ENCODE measurements at places on chromosomes 7 and 10.

- no peak for DNase-seq
- no peak overlapping the region for H3K27ac ChIP-seq
- H3K4me1 ChIP-seq: no peaks in the 10 kb centered on the region
Observed at GRCh38 chr10:84185526-84186175, 8.7 kb upstream of the CDHR1 start.

DNA sequence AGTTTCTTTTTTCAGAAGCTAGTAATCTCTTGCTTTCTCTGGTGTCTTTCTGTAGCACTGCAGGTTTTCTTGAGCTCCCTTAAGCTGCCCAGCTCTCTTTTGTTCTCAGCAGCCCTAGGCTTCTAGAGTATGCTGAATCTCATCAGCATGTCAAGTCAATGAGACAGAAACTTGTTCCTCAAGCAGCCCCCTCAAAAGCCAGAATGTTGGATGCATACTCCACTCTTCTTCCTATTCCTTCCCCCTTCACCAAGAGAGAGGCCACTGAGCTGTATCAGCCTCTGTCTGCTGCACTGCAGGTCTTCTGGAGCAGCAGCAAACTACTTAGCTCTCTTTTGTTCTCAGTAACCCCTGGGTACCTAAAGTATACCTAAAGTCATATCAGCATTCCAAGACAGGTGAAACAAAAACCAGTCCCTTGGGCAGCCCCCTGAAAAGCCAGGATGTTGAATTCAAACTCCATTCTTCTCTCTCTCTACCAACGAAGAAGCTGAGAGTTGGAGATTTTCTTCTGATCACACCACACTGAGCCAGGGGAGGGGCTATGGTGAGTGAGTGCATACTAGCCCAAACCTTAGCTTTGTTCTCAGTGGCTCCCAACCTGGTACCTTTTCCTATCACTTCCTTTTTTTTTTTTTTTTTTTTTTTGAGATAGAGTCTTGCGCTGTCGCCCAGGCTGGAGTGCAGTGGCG lies 73.3 kb upstream of the WAC start:
- no peaks in the 10 kb centered on the region for H3K27me3 ChIP-seq
- H3K4me3 ChIP-seq: no peak overlapping the region
- no peaks in the 10 kb centered on the region for H3K36me3 ChIP-seq

DNA sequence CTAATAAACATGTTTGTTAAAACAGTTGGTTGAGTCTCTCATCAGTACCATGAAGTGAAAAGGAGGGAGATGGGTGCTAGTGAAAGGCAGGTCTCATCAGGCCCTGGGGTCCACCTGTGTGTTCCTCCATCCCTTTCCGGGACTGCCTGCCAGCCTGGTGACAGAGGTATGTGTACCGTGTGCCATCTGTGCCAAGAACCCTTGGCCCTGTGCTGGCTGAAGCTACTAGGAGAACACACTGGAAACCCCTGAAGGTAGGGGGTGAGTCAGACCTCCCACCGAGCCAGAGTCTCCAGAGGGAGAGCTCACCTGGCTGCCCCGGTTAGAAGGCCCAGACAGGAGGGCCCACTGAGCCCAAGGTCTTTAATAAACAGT lies 2.3 kb downstream of the DDIT4 start:
- H3K4me3 ChIP-seq: peak overlapping the region; percentile 80
- H3K36me3 ChIP-seq: peaks cover 32% of the 10 kb centered on the region
- DNase-seq: peak; percentile 86
- H3K27me3 ChIP-seq: no peaks in the 10 kb centered on the region
- peak overlapping the region; percentile 99 for H3K27ac ChIP-seq

DNA sequence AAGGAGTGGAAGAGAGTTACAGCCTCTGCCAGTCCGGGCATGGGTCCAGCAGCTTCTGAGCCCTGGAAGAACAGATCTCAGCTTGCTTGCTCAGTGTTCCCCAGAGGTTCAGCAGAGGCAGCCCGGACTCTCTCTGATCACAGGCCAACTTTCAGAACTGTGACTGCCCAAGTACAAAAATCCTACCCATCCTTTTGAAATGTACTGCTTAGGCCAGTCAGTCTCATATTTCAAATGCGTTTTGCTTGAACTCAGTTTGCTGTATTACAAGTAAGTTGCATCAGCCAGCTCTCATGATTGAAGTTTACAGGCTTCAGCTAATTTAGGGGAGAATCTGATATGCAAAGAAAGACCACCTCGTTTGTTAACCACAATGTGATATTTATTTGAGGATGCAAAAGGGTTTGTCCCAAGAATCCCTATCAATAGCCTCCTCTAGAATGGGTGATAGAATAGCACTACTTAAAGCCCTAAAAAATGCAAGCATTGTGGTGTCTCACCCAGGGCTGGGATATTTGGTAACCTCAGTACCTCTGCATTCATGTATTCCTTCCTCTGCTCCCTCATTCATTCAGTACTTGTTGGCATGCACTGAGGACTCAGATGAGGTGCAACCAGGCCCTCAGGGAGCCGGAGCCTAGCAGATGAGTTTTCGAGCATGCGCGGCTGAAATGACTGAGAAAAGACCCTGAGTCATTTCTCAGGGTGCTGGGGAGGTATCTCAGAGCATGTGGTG lies 7.0 kb downstream of the AIMP2 start:
- peaks cover 14% of the 10 kb centered on the region for H3K4me1 ChIP-seq
- peak overlapping the region; percentile 29 for H3K27ac ChIP-seq
- no peak overlapping the region for H3K4me3 ChIP-seq
- DNase-seq: no peak
- H3K27me3 ChIP-seq: no peaks in the 10 kb centered on the region

GRCh38 chr7:17063045-17063383 lies 181.2 kb upstream of the AGR3 start:
- H3K4me1 ChIP-seq: peaks cover 4% of the 10 kb centered on the region
- H3K36me3 ChIP-seq: no peaks in the 10 kb centered on the region
- no peak overlapping the region for H3K27ac ChIP-seq
- DNase-seq: no peak

DNA sequence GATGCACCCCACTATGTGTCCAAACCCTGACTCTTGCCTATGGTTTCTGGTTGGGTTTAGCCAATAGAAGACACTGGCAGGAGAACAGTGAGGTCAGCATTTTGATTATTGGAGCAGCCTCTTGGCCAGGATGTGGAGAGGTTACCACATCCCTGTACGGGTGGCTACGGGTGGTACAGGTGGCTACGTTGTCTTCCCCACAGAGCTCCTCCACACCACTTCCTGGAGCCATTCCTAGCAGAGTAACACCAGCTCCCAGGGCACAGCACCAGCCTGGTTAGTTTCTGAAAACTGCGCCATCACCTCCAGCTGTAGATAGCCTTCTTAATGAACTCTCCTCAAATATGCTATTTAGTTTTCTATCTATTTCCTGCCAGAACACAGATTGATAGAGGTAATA lies 445.2 kb downstream of the INHBA start:
- no peak overlapping the region for H3K27ac ChIP-seq
- no peak overlapping the region for H3K4me3 ChIP-seq
- DNase-seq: no peak

GRCh38 chr7:97847791-97848190 lies 24.4 kb downstream of the ASNS start:
- H3K36me3 ChIP-seq: peaks cover 17% of the 10 kb centered on the region
- DNase-seq: no peak
- no peaks in the 10 kb centered on the region for H3K4me1 ChIP-seq

- DNase-seq: no peak
- H3K27ac ChIP-seq: no peak overlapping the region
- H3K4me1 ChIP-seq: peaks cover 3% of the 10 kb centered on the region
- no peaks in the 10 kb centered on the region for H3K27me3 ChIP-seq
Observed at GRCh38 chr7:1176891-1177373, 16.9 kb upstream of the ZFAND2A start.

- H3K27me3 ChIP-seq: peaks cover 3% of the 10 kb centered on the region
- no peaks in the 10 kb centered on the region for H3K4me1 ChIP-seq
- no peak for DNase-seq
- no peak overlapping the region for H3K4me3 ChIP-seq
- H3K27ac ChIP-seq: no peak overlapping the region
Observed at GRCh38 chr7:11345621-11346020, 371.9 kb downstream of the PHF14 start.

- no peak for DNase-seq
- H3K4me3 ChIP-seq: no peak overlapping the region
- H3K27me3 ChIP-seq: no peaks in the 10 kb centered on the region
Observed at GRCh38 chr10:98293550-98294269, 25.7 kb upstream of the LOXL4 start.

- peaks cover 22% of the 10 kb centered on the region for H3K36me3 ChIP-seq
- no peak overlapping the region for H3K4me3 ChIP-seq
- DNase-seq: no peak
- H3K4me1 ChIP-seq: peaks cover 8% of the 10 kb centered on the region
Observed at GRCh38 chr7:102425639-102426267, 7.6 kb upstream of the ORAI2 start.

- peak overlapping the region; percentile 47 for H3K27ac ChIP-seq
- no peak overlapping the region for H3K4me3 ChIP-seq
- no peaks in the 10 kb centered on the region for H3K36me3 ChIP-seq
Observed at GRCh38 chr7:98133621-98134303, 27.1 kb downstream of the LMTK2 start.

DNA sequence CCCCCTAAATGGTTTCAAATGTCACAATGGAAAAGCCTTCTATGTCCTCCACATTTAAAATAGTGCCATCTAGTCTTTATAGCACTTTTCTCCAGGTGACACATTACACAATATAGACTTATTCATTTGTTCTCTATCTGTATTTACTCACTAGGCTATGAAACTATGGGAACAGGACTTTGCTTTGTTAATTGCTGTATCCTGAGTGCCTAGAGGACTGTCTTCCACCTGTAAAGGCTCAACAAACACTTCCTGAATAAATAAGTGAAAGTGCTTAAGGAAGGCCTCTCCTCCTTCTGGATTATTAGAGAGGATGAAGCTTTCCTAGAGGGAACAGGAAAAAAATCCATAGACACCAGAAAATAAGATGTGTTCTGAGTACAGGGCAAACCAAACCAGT lies 397.6 kb upstream of the LRRN3 start:
- DNase-seq: no peak
- no peaks in the 10 kb centered on the region for H3K27me3 ChIP-seq
- H3K4me1 ChIP-seq: no peaks in the 10 kb centered on the region
- no peaks in the 10 kb centered on the region for H3K36me3 ChIP-seq
- H3K27ac ChIP-seq: no peak overlapping the region

- H3K36me3 ChIP-seq: no peaks in the 10 kb centered on the region
- no peak overlapping the region for H3K4me3 ChIP-seq
- no peak overlapping the region for H3K27ac ChIP-seq
- no peaks in the 10 kb centered on the region for H3K27me3 ChIP-seq
- no peaks in the 10 kb centered on the region for H3K4me1 ChIP-seq
Observed at GRCh38 chr10:130470286-130470685, 334.1 kb downstream of the GLRX3 start.

DNA sequence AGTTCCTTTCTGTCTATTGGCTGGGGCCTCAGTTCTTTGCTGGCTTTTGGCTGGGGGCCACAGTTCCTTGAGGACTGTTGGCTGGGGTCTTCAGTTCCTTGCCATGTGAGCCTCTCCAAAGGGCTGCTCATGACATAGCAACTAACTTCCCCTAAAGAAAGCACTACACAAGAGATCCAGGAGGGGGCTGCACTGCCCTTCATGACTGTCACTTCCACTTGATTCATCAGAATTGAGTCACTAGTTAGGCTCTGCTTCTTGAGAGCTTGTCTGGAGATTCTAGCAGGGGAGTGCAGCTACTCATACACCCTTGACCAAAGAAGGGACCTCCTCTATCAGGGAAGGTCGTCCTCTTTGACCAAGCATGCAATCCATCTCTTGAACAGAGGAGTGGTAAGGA lies 38.0 kb upstream of the MKX start:
- no peak overlapping the region for H3K27ac ChIP-seq
- no peak for DNase-seq
- H3K4me1 ChIP-seq: no peaks in the 10 kb centered on the region
- H3K36me3 ChIP-seq: no peaks in the 10 kb centered on the region
- H3K27me3 ChIP-seq: no peaks in the 10 kb centered on the region

- DNase-seq: no peak
- H3K27me3 ChIP-seq: no peaks in the 10 kb centered on the region
- H3K4me1 ChIP-seq: no peaks in the 10 kb centered on the region
- H3K36me3 ChIP-seq: peaks cover 70% of the 10 kb centered on the region
- H3K4me3 ChIP-seq: no peak overlapping the region
- H3K27ac ChIP-seq: no peak overlapping the region
Observed at GRCh38 chr10:13168781-13169180, 7.4 kb downstream of the MCM10 start.

DNA sequence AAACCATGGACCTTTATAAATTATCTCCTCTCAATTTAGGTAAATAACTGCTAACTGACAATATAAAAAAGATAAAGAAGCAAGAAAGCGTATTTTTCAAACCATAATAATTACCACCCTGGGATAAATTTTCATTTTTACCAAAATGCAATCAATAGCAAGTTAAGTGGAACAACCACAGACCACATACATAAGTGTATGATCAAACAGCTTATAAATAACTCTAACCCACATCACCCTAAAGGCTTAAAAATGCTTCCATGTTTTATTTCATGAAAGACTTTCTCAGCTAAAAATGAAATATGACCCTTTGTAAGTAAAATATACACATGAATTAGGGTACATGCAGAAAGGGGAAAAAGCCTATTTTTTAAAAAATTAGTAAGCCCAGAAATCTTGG lies 156.5 kb downstream of the SGMS1 start:
- no peak for DNase-seq
- no peak overlapping the region for H3K4me3 ChIP-seq
- no peaks in the 10 kb centered on the region for H3K36me3 ChIP-seq

- H3K27ac ChIP-seq: no peak overlapping the region
- no peaks in the 10 kb centered on the region for H3K4me1 ChIP-seq
- DNase-seq: no peak
- no peaks in the 10 kb centered on the region for H3K27me3 ChIP-seq
- no peaks in the 10 kb centered on the region for H3K36me3 ChIP-seq
Observed at GRCh38 chr10:52279546-52279945, 34.5 kb upstream of the DKK1 start.

- no peak for DNase-seq
- H3K27me3 ChIP-seq: no peaks in the 10 kb centered on the region
- no peak overlapping the region for H3K27ac ChIP-seq
Observed at GRCh38 chr7:54978364-54979116, 40.3 kb upstream of the EGFR start.

GRCh38 chr7:53315981-53316380 lies 280.5 kb downstream of the POM121L12 start:
- H3K4me3 ChIP-seq: no peak overlapping the region
- no peaks in the 10 kb centered on the region for H3K36me3 ChIP-seq
- H3K27ac ChIP-seq: no peak overlapping the region

DNA sequence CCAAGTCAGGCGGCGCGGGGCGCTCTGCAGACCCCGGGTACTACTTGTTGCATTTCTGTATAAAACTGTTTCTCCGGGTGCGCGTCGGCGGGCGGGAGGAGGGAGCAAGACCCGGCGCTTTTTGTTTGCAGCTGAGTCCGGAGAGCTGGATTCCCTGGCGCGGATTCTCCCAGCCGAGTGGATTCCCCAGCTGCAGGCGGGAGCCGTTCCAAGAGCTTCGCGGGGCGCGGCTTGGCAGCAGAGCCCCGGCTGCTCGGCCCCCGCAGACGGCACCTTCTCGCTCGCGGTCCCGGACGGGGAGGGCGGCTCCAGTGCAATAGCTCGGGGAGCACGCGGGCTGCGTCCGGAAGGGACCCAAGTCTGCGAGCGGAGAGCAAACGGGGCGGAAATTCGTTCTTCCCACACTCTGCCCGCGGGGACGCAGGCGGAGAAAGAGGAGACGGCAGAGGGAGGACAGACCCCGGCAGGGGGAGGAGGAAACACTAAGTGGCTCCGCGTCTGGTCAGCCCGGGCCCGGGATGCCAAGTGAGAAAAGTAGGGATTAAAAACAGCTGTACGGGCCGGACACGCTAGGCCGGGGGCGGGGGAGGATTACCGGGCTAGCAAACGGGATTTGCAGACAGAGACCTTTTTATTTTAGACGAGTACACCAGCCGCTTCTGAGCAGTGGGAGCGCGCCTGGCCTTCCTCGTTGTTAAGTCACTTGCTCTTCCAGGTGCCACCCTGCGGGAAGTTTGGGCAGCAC lies at the start of gene TRIL:
Gene TRIL, minus strand, starts transcription at position 96 of the 745 bp plus-strand sequence. CDS start 284 bp downstream, outside the sequence.
- peaks cover 32% of the 10 kb centered on the region for H3K27me3 ChIP-seq
- H3K36me3 ChIP-seq: no peaks in the 10 kb centered on the region
- no peak within 1 kb of the TSS for H3K27ac ChIP-seq
- no peaks in the 10 kb centered on the region for H3K4me1 ChIP-seq
- H3K4me3 ChIP-seq: peak within 1 kb of the TSS; percentile 13
- DNase-seq: no peak
